ENCODE measurements at places on chromosomes 7 and 10. TPM values are rescaled to one million over a fixed set of nuclear protein-coding genes. Genes with fewer than 3 reads are reported as not detected.
A peak's percentile ranks its signal among the peaks of the same experiment; 100 is the strongest.

EBF3 gene
- 69.2 TPM for polyA plus RNA-seq

TAS2R3 gene
- polyA plus RNA-seq: 0.28 TPM

FFAR4 gene
- 0.10 TPM for polyA plus RNA-seq

MOSPD3 gene
- 18.4 TPM for polyA plus RNA-seq

DNA sequence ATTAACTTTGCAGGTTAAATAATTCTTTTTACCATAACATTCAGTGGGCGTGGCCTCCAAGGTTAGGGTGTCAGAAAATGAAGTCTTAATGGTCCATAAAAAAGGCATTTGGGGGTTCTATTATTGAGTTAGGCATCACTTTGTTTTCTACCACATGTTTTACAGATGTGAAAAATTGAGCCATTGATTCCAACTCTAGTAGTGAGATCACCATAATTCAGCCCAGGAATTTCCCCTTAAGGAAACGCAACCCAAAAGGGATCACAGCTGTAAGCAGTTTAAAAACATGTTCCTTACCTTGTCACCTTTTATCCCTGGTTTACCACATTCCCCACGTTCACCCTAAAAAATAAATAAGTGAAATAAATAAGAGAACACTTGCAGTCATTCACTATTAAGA lies 24.9 kb downstream of the COL28A1 start:
- DNase-seq: peak; percentile 50

All from muscle of arm (tissue), 14 donors.